LHCN-M2 (cell line): ENCODE measurements at places on chromosomes 1 and 21. TPM values are rescaled to one million over a fixed set of nuclear protein-coding genes. Genes with fewer than 3 reads are reported as not detected.

GRCh38 chr1:2821966-2822620 is 20.6 kb upstream of the TTC34 start:
- DNase-seq = no peak

FAM20B gene
- total RNA-seq = 34.8 and 37.0 TPM in 2 replicates

GOLT1A gene
- total RNA-seq = not detected in 2 replicates

ASAP3 gene
- 21.9 and 27.8 TPM in 2 replicates for total RNA-seq

GAS5 gene
- 337 and 409 TPM in 2 replicates for total RNA-seq
